ENCODE measurements at places on chromosomes 1 and 21.

DNA sequence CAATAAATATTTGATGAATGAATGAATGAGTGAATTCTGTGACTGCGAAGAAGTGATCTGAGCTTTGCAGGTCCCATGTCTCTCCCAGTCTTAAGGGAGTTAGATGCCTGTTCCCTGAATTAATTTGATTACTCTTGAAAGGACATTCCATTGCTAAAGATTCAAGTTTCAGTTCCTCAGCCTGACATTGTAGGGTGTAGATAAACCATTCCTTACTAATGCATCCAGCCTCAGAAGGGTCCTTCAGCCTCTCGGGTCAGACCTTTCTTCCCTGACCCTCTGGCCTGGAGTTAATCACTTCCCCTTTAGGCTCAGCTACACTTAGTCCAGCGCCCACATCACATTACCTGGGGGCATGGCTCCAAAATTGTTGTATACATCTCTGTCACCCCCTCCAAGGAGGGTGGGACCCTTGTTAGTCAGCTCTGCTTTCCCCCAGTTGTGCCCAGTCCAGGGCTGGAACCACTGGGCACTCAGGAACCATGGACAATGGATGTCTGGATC, 2.6 kb downstream of the INSRR start:
- no peak for DNase-seq

DNA sequence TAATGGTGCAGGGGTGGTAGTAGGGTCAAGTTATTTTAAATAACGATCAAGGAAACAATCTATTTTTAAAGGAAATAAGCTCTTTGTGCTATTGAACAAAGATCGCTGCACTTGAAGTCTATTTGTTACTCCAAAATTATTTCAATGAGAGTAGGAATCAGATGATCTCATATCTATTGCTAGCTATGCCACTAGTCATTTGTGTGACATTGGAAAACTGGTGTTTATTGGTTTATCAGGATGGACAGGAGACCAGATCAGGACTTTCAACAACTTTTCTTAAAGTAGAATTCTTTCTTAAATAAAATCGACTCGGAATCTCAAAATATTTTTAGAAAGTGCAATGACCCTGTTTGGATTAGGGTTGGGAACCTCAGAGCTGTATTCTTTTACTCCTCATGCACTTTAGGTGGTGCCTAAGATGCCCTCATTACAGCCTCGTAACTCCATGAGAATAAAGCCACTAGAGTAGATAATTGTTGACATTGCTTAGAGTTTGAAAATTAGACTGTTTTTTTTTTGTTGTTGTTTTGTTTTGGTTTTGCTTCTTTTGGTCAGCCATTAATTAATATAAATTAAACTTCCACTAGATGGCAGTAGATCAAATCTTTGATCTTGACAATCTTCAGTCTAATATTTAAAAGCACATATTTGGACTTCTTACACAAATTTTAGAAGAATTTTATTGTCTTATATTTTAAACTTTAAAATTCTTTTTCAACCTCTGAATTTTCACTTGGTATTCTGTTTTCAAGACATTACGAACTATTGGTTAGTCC, 352.4 kb downstream of the USP25 start:
- DNase-seq = no peak

GRCh38 chr1:9894115-9894514, 16.0 kb downstream of the CTNNBIP1 start:
- DNase-seq = no peak

GRCh38 chr1:17531682-17532487, 7.6 kb upstream of the ARHGEF10L start:
- DNase-seq = no peak

- DNase-seq = no peak
Measured at GRCh38 chr1:230153641-230154296, 86.7 kb downstream of the GALNT2 start.

DNA sequence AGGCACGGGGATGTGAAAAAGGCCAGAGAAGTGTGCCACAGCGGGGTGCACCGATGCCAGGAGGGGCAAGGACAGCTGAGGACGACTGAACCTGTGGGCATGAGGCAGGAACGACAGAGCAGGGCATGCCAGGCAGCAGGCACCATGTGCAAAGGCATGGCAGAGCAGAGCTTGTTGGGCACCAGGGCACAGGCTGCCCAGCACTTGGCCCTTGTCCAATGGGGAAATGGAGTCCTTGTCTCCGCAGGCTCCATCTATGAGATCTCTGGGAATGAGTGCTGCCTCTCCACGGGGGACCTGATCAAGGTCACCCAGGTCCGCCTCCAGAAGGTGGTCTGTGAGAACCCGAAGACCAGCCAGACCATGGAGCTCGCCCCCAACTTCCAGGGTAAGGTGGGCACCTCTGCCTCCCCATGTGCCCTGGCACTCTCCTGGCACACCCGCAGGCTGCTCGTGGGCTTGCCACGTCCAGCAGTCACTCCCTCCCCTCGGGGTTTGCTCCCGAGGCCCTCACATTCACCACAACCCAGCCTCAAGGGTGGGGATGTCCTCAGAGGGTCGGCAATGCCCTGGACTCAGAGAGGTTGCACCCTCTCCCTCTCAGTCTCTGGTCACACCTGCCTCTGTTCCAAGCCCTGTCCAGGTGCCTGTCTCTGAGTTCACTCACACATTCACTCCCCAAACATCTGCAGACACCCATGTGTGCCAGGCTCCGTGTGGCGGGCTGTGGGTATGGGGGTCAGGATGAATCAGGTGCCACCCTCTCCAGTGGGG, 4.2 kb downstream of the THEMIS2 start:
- no peak for DNase-seq
